NCI-H446 treated with DMSO at 0.1 percent for 48 hours (cell line): ENCODE measurements at places on chromosomes 4 and X.

- DNase-seq: no peak
Observed at GRCh38 chr4:26183017-26183416, 137.8 kb upstream of the RBPJ start.

DNA sequence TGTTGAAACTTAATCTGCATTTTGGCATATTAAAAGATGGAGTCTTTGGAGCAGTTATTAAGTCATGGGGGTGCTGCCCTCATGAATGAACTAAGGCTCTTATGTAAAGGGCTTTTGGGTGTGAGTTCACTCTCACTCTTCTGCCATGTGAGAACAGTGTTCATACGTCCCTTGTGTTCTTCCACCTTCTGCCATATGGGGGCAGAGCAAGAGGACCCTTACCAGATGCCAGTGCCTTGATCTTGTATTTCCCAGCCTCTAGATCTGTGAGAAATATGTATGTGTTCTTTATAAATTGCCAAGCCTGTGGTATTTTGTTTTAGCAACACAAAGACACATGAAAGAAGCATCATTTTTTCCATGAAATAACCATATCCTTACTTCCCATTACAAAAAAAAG is 213.9 kb downstream of the SPOCK3 start:
- no peak for DNase-seq

DNA sequence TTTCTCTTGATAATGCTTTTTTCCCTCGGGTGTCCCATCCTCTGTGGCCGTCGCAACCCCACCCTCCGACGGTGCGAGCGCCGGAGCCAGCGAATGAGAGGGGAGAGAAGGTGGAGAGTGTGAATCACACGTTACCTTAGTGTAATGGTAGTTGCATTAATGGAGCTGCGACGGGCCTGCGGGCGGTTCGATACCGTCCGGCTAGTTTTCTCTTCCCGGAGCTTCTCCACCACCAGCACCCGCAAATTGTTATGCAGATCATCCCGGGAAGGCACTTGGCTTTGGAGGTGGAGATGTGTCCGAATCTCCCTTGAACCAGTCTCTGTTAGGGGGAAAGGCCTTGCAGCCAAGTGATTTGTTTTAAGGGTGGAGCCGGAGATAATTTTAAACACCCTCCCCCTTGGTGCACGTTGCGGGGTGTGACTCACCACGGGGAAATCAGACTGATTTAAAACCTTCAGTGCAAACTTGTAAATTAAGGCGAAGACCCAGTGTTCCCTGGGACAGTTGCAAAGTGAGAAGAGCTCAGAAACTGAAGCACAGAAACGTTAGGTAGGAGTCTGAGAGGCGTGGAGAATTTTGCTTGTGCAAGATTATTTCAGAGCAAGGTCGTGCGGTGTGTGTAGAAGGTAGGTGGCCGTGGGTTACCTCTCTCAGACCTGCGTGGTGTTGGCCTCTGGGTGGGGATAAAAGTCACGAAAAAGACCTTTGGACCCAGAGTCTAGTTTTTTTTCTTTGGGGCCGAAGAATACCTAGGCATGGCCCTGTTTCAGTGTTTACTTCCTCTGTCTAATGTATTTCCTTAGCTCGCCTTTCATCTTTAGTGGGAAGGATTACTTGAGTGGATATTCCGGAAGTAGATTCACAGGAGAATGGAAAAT is 1.3 kb downstream of the AFF1 start:
- DNase-seq: peak; percentile 42

- DNase-seq: no peak
Observed at GRCh38 chrX:48737940-48738339, 23.6 kb upstream of the GLOD5 start.

DNA sequence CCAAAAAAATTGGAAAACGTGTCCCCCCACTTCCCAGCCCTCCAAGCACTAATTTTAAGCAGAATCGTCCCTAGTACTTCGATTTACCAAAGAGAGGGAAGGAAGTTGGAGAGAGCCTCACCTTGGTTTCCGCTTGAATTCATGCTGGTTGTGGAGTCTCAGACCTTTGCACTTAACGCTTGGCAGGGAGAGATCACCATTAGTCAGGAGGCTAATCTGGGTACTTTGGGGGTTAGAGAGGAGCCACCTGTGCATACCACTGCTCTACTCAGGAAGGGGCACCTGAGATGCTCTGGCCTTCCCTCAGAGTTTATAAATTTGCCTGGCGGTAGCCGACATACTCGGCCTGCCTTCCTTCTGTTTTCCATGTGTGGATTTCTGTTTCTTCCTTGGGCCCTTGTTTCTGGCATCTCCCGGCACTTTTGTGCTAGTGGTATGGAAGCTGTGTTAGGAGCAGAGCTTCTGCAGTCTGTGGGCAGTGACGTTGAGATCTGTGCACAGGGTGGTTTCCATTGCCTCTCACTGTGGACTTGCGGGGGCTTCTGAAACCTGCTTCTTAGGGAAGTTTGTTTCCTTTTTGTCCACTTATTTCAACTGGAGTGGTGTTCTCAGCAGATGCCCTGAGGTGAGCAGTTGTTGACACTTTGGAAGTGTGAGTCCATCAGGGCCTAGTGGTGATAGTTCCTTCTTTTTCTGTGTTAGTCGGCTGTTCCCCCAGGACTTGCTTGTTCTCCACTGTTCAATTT is 104.2 kb downstream of the TMEM131L start:
- no peak for DNase-seq
